Gastrocnemius medialis (tissue), 4 donors: ENCODE measurements at places on chromosomes 6 and 20.

DNA sequence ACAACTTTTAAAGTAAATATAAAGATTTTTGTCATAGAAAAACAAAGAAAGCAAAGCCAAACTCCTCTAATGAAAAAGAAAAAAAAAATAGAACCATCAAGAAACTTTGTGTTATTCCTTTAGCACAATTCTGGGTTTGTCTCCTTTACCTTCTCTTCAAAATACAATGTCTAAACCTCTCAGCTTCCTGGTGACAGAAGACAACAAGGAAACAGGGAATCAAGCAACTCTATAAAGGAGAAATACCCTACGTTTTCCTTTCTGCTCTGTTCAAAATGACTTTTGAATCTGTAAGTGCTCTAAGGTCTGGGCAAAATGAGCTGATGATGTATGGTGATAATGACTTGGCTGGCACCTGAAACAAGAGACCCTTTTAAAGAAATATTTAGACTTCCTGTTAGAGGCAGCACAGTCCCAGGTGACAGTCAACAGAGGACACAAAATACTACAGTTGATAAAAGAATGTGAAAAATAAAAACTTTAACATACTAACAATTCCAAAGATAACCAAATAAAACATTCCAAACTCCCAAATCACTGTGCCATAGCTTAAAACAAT lies 101.4 kb downstream of the PRDM1 start:
- no peak for DNase-seq

DNA sequence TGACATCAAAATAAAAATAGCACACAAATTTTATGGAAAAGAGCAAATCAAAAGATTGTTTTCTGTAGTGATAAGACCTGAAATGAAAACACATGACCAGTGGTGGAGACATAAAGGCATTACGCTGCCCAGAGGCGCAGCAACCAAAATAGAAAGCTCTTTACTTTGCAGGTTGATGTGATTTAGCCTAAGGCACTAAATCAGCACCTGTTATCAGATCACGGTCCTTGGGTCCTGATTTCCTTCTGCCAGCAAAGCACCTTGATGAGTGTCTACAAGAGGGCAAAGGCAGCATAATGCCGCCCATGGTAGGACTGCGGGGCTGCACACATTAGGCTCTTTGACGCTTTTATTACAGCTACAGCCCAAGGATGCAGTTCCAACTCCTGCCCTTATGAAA lies 19.3 kb upstream of the RAMACL start:
- DNase-seq = no peak

DNA sequence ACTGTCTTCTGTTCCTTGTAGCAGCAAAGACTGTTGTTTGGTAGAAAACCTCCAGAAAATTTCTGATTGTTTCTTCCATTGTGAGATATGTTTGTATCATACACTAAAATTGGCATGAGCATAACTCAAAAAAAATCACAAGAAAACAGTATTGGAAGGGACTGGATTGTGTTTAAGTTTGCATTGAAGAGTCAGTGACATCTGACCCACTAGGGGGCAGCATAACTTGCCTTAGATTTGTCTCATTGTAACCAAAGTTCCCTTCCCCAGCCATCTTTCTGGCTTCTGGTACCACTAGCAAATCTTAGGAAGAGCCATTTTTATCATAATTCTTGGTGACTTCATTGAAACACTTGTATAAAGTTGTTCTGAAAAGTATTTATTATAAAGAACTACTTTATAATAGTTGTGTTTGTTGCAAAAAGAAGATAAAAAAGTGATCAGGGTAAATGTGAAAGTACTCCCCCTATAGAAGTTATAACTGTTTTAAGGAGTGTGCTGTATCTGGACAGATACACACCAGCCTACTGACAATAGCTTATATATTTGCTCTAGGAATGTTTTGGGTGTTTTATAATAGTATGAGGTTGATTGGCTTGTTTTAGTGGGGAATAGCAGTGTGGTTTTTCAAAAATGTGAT lies 7.7 kb downstream of the CSTF1 start:
- DNase-seq = no peak

DNA sequence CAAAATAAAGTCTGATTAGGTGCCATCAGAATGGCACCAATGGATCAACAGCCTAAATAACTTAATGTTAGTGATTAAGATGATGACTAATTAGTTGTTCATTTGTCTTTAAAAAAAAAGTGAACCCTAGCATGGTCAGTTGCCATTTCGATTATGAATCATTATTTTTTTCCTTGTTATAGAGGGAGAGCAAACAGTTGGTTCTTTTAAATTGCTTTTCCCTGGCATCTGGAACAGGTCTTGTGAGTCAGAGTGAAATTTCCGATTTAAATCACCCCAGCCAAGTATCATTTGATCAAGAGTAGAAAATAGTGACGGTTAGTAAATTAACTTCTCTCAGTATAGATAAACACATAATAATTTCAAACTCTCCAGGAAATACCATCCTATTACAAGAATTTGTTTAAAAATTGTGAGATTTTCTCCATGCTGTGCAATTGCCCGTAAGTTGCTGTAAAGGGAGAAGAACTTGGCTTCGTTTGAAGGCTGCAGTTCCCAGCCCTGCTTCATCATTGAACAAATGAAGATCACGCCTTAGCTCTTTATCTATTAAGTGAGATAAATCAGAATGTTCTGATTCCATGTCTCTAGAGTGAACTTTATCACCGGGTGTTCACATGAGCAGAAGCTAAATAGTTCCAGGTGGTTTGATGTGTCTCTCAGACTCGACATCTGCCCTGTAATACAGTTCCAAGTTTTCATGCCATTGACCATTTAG lies 741.3 kb downstream of the DOK5 start:
- DNase-seq = no peak

DNA sequence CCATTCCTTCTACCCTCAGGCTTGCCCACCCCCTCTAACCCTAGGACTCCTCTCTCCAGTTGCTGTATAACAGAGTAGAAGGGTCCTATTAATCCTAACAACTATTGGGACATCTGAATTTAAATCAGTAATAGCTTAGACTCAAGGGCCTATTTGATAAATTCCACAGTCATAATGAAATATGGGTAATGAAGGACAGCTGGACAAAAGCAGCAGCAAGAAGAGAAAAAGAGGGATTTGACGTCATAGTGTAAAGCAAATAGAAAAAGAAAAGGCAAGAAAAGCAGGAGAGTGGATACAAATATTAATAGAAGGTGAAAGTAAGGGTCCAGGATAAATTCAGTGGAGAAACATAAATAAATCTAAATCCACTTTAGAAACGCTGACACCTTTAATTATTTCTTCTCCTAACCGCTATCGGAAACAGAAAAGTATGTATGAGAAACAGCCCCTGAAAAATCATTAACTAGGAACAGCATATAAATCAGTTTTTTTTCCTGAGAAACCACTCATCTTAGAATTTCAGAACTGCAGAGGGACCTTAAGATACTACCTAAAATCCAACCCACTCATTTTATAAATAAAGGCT lies 12.8 kb downstream of the FKBP5 start:
- no peak for DNase-seq

- no peak for DNase-seq
These were observed 3.6 kb upstream of the PLCB1 start for GRCh38 chr20:8128291-8129060.

DNA sequence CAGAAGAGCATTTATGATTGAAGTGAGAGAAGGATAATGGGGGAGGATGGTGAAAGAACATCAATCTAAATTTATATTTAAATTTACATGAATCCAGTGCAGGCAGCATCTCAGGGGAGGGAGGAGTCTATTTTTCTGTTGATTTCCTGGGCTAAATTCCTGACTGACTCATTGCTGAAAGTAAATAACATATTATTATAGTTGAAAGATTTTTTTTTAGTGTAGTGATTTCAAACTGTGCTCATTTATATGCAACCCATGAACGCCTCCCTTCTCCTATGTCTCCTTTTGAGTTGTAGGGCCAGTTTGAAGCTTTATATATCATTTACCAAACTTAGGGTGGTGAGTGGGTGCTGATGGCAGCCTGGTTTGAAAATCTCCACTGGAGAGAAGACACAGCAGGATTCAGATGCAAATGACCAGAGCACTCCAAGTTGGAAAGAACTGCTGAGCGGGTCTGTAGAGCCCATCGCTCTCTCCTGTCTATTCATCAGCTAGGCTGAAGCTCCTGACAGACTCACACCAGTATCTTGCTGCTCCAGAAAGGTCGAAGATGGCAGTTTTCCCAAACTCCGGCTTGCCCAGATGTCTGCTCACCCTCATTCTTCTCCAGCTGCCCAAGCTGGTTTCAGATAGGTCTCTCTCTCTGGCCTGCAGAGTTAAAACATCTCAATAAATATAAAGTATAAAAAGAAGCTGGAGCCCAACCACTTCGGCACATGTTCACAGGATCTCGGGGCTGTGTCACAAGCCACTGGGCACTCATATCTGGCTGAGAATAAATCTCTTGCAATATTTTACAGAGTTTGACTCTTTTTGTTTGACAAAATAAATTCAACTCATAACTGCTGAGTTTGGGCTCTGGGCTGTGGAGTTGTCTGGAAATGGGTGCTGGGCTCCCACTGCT lies 18.3 kb downstream of the BTN2A1 start:
- DNase-seq = no peak

DNA sequence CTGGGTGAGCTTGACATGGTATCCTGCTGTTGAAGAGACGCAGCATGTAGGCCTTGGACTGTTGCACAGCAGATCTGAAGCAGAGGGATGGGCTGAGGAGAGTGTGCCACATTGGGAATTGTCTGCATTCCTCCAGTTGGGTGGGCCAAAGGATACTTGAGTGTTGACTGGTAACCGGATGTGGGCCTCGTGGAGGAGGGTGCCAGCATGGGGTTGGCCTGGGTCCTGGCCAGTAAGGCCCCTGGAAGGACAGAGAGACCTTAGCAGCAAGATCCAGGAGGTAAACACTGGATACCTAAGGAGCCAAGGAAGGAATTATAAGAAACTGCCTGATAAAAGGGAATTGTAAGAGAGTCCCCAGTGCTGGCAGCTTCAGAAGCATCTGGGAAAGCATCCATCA lies 76.9 kb downstream of the FIG4 start:
- no peak for DNase-seq

GRCh38 chr20:50381771-50382593 lies 128.2 kb upstream of the PTPN1 start:
- DNase-seq = no peak

DNA sequence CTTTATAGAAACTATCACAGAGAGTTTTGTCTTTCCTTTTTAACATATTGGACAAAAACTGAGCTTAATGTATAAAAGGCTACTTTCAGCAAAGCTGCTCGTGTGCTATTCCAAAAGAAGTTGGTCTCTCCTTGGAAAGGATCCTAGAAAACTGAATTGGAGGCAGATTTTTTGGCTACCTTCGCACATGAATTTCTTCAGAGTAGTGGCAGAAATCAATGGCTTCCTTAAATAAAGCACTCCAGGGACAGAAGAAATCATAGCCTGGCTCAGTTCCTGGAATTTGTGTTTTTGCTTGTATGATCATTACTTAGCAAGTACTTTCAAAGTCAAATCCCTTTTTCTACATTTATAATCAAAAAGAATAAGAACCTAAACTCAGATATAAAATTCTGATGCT lies 780.3 kb downstream of the PHF3 start:
- DNase-seq = no peak

GRCh38 chr6:169222126-169222525 lies 31.5 kb downstream of the THBS2 start:
- no peak for DNase-seq

- no peak for DNase-seq
These were observed 4.0 kb downstream of the DLL1 start for GRCh38 chr6:170286934-170287265.

GRCh38 chr6:30890646-30891449 lies 6.5 kb downstream of the DDR1 start:
- DNase-seq = no peak

DNA sequence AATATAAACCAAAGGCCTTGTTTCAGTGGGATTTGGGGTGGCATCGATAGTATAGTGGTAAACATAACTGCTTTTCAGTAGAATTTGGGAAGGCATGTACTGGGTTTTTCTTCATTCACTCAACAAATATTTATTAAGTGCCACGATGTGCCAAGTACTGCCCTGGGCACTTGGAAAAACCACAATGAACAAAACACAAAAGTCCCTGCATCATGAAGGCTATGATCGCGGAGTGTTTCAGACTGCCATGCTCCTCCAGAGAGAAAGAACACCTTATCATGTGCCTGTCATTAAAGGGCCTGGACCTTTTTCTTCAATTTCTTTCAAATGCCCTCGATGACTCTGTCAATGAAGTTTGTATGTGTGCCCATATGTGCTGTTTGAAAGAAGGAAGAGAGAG lies 59.2 kb upstream of the CEP85L start:
- DNase-seq = no peak

GRCh38 chr6:36830577-36830976 lies 8.7 kb downstream of the CPNE5 start:
- no peak for DNase-seq
